ENCODE measurements at places on chromosomes 6 and 20. TPM values are rescaled to one million over a fixed set of nuclear protein-coding genes. Genes with fewer than 3 reads are reported as not detected.
A peak's percentile ranks its signal among the peaks of the same experiment; 100 is the strongest.

DNA sequence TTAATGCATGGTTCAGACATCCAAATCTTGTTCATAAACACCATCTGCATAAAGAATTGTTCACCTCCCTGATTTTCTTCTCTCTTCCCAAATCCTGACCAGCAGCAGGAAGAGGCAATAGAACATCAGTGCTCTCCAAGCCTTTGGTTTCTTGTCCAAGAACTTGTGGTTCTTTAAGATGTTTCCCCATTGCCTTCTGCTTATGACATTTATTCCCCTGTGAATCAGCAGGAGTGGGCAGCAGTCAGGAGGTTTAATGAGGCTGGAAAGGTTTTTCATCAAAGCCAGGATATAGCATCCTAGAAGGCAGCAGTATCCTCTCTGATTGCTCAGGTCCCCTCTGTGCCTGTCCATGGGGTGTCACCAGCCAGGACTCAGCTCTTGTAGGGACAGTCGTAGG is 5.3 kb downstream of the HDDC2 start:
- DNase-seq, result no peak

The ULBP2 gene
- polyA plus RNA-seq, result 22.8 TPM

The DNAH8 gene
- 0.61 TPM for polyA plus RNA-seq

The TGM3 gene
- not detected for polyA plus RNA-seq

The FILIP1 gene
- 2.9 TPM for polyA plus RNA-seq

The EEF1A2 gene
- 2.9 TPM for polyA plus RNA-seq

The LAMA2 gene
- polyA plus RNA-seq, result 0.24 TPM

- no peak for DNase-seq
Measured at GRCh38 chr6:124676033-124676432, 286.2 kb upstream of the RNF217 start.

- no peak for DNase-seq
Measured at GRCh38 chr6:10401632-10402223, 13.1 kb downstream of the TFAP2A start.

DNA sequence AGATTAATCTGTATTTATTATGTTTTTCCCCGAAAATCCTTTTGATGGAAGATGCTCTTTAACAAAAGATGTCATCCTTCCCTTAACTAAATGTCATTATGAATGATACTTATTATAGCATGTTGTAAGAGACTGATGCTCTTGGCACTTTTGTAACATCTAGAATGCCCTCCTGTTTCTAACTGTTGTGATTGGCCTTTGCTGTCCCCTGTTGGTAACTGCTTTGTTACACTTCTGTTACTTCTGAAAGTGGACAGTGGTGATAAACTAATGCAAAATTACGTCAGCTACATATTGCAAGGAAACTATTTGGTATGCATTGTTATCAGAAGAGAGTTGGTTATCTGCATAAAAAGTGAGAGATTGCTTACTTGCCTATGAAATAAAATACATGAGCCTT is 5.8 kb downstream of the TTK start:
- DNase-seq, result no peak

GRCh38 chr6:31958412-31958740 is 395 bp downstream of the NELFE start:
- DNase-seq, result no peak

The BCKDHB gene
- 5.6 TPM for polyA plus RNA-seq

The GPLD1 gene
- polyA plus RNA-seq, result 0.03 TPM

The CYP39A1 gene
- not detected for polyA plus RNA-seq

- no peak for DNase-seq
Measured at GRCh38 chr6:4378319-4378996, 243.1 kb upstream of the ECI2 start.

GRCh38 chr6:123635567-123635966 is 1.2 kb downstream of the TRDN start:
- DNase-seq, result no peak

DNA sequence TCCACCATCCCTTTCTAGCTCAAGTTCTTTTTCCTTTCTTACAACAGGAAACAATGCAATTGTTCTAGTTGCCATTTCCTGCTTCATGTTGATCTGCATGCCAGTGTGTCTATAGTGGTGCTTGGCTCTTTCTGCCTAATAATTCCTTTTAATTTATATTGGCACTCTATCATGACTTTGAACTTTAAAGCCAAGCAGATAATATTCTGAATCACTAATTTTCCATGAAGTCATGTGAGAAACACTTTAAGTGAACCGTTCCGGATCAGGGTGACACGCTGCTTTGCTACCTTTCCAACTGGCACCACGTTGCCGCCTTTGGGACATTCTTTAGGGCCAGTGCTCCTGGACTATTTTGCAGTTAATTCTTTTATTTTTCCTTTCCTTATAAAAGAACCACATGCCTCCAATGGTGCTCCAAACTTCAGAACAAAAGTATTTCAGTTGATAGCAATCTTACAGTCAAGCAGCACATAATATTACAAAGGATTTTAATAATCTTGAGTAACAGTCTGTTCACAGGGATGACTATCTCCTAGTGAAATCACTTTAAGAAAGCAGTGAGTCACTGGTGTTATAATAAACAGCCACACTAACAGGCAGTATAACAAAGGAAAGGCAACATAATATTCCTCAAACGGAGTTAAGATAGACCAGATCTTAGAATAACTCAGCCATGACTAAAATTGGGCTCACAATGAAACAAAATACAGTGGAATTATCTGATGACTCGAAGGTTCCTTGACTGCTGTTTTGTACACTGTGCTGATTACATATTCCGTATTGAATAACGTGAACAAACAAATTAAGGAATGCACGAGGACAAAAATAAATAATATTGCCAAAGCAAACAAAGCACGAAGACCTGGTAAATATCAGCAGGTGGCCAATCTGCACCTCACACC is 19.0 kb upstream of the BLOC1S5 start:
- peak; percentile 95 for DNase-seq

DNA sequence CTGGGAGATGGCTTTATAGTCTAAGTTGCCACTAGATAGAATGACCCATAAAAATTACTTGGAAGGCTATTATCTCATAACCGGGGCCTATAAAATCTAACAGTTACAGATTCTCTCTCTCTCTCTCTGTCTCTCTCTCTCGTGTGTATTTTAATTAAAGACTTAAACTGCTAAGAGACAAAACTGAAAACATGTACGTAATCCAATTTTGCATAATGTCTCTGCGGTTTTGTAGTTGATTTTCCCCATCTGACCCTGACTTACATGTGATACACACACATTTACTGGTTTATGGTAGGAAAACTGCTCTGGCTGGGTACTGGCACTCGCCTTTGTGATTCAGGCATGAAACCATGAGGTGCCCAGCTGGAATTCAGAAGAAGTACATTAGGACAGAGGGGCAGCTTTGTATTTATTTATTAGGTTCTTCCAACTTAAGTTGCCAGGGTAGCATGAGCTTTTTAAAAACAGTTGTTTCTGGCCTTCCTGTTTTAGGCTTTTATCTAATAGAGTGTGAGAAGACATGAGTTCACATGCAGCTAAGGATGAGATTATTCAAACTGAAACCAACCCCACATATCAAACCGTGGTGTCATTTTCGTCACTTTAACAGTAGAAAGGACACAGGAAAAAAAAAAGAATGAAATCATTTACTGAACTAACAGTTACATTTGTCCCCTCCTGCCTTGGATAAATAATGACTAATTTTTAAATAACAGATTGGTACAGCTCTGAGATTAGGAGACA is 182.5 kb downstream of the GMPR start:
- DNase-seq, result no peak

The GJA10 gene
- not detected for polyA plus RNA-seq

The MUCL3 gene
- not detected for polyA plus RNA-seq

- DNase-seq, result no peak
Measured at GRCh38 chr6:3928111-3928510, 78.9 kb downstream of the FAM50B start.

DNA sequence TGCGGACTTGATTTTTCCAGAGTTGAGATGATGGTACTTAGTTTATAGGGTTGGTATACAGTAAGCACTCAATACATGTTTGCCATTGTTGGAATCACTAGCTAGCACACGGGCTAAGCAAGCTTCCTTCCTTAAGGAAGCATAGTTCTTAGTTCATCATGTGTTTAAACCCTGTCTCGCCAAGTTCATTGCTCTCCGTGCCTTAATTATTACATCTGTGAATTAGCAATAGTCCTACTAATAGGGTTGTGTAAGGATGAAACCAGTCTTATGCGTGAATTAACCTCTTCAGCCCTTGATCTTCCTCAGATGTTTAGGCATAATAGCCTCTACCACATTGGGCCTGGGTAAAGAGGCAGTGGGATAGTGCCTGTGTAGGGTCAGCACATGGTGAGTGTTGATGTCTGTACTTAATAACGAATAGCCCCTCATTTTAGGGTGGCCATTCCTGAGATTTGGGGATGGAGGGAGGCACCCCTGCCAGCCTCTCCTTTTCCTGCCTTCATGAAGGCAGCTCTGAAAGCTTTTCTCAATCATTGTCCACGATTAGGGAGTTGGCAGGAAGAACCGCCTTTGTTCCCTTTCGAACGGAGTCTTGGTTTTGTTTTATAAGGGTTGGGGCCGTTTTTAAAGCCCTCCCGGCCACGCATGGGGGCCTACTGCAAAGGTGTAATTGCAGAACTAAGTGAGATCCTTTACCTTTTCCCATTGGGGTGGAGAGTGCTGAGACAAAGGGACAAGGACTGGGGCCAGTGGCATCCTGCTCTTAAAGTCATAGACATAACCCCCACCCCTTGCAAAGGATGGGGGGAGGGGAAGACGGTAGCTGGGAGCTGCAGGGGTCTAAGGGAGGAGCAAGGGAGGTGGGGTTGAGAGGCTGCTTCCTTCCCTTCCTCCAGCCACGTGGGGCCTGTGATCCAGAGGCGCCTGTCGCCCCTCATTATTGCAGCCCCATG is 2.1 kb downstream of the DNMT3B start:
- no peak for DNase-seq

The SLC17A3 gene
- polyA plus RNA-seq, result not detected

The ERMARD gene
- polyA plus RNA-seq, result 36.4 TPM
